ENCODE measurements at places on chromosomes 2 and 18.

GRCh38 chr18:13202571-13202970 is 16.0 kb upstream of the LDLRAD4 start:
- no peak for DNase-seq

DNA sequence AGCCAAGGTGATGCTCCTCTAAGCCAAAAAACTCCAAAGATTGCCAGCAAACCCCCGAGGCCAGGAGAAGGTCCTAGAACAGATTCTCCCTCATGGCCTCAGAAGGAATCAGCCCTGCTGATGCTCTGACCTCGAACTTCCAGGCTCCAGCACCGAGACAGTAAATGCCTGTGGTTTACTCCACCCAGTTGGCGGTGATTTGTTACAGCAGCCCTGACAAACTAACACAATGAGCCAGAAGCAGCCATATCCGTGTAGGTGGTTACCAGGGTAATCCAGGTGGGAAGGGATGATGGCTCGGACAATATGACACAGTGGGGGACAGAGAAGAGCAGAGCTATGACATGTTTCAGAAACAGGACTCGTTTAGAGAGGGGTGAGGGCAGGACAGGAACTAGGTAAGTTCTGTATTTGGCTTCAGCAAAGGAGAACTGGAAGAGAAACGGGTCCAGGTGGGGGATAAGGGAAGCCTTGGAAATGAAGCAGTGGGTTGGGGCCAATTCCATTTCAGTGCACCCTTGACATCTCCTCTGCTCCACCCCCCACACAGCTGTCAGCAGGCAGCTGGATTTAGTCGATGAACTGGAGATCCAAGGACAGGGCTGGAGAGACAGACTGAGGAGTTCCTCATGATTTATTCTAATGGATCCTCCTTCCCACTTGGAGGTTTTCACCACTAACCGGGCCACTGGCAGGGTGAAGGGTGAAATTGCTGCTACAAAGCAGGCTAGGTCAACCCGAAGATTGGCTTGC is 179.7 kb upstream of the SH3BP4 start:
- no peak for DNase-seq

DNA sequence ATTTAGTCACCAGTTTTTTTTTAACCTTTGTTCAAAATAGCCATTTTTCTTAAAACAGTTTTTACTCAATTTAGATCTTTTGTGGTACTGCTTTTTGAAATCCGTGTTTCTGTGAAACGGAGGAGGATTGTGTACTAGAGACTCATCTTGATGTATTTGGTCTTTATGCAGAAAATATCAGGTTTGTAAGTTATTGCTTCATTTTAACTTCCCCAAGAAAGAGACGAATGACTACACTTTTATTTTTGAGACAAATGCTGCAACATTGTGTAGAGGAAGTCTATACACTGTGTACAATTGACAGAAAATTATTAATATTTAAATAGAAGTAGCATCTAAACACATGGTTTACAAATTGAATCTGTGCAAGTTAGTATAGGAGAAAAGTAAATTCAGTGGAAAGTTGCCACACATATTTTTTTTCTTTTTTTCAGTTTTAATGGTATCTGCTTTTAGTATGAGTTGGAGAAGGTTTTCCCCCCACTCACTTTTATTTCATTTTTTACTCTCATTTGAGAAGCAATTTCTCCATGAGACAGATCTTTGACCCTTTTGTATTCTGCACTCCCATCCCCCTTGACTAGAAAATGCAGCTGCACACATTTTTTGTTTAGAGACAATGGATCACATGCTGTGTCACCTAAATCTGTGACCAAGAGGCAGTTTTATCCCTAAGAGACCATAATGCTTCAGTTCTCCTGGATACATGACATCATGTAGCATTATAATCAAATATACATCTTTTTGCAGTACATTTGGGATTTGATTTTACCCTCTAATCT is 200.8 kb upstream of the STON1 start:
- DNase-seq = no peak

GRCh38 chr2:43311276-43311675 is 84.9 kb upstream of the ZFP36L2 start:
- DNase-seq = no peak

DNA sequence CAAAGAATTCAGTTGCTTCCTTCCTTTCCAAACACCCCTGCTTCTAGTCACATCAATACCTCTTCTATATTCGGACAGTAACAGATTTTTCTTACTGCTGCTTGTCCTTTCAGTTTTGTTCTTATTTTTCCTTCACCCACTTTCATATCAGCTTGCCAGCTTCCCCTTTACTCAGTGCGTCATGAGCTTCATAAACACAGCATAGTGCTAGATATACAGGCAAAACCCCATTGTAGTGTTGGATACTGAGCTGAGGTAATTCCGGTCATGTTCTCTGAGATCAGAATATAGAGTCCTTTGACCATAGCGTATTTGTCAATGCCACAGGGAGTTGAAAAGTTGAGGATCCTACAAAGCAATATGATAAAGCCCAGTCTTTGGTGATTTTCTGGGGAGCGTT is 2.4 kb downstream of the FARP2 start:
- DNase-seq = no peak

- DNase-seq = no peak
Observed at GRCh38 chr2:65158557-65158956, 28.7 kb upstream of the RAB1A start.

- DNase-seq = no peak
Observed at GRCh38 chr2:23241611-23242245, 143.3 kb upstream of the KLHL29 start.

DNA sequence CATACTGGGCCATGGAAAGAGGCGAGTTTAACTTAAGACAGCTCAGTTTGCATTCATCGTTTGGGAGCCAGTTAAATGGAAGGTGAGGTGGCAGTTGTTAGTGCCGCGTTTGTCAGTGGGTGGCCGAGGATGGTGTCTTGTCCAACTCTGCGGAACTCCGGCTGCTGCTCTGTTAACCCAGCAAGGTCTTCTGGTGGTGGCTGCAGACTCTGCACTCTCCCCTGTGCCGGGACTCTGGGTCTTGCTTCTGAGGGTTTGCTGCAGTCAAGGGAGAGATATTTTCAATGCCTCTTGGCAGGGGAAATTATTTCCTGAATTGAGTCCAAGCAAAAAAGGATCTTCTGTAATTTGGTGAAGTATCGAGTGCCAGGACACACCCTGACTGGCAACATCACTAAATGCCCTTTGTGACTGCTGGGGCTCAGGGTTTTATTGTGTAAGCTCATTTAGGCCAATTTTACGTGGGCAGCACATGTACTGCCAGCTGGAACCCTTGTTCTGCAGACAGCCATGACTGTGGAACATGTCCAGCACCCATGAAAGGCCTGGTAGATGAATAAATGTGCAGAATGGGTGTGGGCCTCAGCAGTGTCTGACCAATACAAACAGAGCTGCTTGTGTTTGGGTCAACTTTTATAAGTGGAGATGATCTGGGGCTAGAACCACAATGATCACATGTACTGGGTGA is 58.1 kb downstream of the IL1R2 start:
- DNase-seq = no peak

- DNase-seq = peak; percentile 7
Observed at GRCh38 chr18:49510393-49511115, 23.5 kb upstream of the C18orf32 start.

GRCh38 chr2:221106241-221106640 is 465.9 kb downstream of the EPHA4 start:
- no peak for DNase-seq

- no peak for DNase-seq
Observed at GRCh38 chr18:46283895-46284295, 179.7 kb downstream of the HAUS1 start.

- DNase-seq = no peak
Observed at GRCh38 chr2:11930211-11930761, 183.9 kb downstream of the LPIN1 start.

DNA sequence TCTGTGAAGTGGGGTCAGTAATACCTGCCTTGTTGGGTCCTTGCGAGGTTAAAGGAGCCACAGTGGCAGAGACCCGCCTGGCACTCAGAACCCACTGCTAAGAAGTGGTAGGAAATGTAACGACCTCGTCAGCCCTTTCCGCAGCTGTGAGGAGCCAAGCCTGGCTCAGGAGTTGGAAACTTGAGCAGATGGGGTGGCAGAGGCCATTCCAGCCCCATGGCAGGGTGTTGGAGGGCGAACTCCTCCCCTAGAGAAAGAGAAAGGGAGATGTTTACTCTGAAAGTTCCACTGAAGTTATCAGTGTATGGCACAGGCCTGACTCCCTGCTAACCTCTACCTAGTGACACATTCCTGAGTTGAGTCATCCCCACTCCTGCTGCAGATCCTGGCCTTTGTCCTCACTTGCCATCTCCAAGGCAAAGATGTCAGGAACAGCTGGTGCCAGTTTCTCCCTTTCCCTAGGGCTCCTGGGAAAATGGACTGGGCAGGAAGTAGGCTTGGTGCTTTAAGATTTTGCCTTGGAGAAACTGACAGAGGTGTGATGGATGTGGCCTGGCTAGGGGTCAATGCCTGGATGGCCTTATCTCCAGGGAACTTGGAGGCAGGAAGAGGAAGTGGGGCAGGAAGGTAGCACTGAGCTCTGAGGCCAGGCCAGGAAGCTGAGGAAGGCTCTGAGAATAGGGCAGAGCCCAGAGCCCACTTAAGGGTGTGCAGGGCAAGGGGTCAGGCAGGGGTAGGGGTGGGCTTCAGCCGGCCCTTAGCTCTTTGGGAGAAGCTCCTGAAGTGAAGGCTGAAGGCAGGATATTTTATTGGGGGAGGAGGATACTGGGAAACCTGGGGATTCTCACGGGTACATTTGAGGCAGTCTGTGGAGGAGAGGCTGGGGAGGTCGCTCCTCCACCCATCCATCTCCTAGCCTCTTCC is 888 bp downstream of the VAMP5 start:
- DNase-seq = no peak

GRCh38 chr2:217948351-217948791 is 54.4 kb downstream of the TNS1 start:
- no peak for DNase-seq

- no peak for DNase-seq
Observed at GRCh38 chr2:195610717-195611116, 46.3 kb upstream of the SLC39A10 start.

DNA sequence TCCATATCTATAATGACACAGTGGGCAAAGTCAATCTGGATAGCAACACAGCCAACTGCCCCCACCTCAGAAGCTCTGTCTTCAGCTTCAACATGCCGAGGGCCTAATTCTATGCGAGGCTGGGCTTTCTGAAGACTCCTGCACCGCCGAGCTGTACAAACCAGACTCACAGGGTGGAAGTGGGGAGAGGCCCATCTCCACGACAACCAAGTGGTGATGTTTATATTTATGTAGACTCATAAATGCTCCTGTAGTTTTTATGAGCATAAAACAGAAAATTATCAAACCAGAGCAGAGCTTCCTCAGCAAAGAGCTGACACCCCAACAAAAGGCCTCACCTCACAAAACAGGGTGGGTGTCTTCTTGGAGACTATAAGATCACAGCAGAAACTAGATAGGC is 77.0 kb upstream of the LGALSL start:
- DNase-seq = no peak

GRCh38 chr2:207239754-207240494 is 74.2 kb upstream of the KLF7 start:
- DNase-seq = no peak

DNA sequence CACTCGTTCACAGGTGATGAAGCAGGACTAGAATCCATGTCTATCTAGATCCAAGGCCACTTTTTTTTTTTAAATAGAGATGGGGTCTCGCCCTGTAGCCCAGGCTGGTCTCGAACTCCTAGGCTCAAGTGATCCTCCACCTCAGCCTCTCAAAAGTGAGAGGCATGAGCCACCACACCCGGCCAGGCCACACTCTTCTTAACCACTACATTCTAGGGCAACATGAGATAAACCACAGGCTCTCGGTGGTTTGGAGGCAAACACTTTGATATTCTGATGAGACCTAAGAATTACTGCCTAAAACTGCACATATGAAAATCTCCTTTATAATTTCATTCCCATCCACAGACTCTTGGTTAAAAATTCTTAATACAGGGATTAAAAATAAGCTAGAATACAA is 51.8 kb downstream of the USP34 start:
- DNase-seq = no peak

GRCh38 chr18:59219672-59220163 is at the start of gene GRP:
Gene GRP, plus strand, starts transcription at chr18:59220158. Its CDS starts 108 bp downstream, at chr18:59220266.
- DNase-seq = no peak

DNA sequence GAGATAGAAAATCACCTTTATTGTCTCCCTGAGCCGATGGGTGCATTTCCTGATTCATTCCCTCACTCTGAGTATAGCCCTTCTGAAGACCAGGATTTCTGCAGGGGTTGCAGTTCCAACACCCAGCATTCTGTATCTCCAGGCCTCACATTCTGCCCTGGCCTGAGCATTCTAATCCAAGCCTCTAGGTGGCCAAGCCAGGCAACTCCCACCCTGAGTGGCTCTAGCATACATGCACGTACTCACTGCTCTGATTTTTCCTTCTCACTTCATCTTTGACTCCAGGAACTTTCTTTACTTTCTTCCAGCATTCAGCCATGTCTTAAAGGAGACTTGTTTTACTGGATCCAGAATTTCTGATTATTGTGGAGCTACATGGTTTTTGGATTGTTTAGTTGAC is 100.7 kb upstream of the STK39 start:
- DNase-seq = no peak

DNA sequence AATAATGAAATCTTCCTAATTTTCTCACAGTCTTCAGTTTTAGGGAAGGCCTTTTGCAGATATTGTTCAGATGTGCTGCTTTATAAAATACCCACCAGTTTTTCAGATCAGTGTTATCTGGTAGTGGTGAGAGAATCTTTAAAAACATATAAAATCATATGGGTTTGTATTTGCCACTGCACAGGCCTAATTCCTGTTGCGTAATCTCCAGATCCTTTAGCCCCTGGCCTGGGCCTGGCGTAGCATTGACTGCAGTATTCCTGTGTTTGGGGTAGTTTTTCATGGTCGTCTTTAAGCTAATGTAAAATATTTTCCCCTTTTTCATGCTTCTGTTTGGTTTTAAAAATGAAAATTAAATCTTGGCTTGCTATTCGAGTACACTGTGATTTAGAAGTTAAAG is 43.2 kb downstream of the TSHZ1 start:
- no peak for DNase-seq

- DNase-seq = no peak
Observed at GRCh38 chr2:174788291-174788929, 24.1 kb upstream of the CHRNA1 start.

- no peak for DNase-seq
Observed at GRCh38 chr18:3466045-3466444, 16.1 kb downstream of the TGIF1 start.

All from stimulated activated CD8-positive, alpha-beta memory T cell treated with anti-CD3 and anti-CD28 coated beads, Interleukin-4, amount 100 ng/mL, for 1 hour (primary cell).